ENCODE measurements at places on chromosomes 5 and 9.

GRCh38 chr9:16147726-16148125 is 594.9 kb downstream of the CCDC171 start:
- no peak for DNase-seq

GRCh38 chr9:79657891-79658290 is 86.1 kb downstream of the TLE4 start:
- no peak for DNase-seq

DNA sequence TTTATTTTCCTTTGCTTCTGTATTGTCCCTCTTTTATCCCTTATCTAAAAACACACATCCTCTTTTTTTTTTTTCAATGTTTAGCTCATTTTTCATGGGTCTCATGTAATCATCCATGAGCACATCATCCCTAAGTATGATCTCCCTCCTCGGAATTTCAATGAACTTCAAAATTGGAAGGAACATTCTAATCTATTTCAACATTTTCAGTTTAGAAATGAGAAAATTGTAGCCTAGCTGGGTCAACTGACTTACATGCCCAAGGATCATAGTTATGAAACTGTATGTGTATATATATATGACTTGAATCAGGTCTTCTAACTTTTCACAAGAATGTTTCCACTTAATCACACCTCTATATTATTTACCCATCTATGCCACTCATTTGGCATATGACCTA is 77.7 kb downstream of the TUSC1 start:
- DNase-seq, result no peak

- no peak for DNase-seq
These were observed 2.0 kb upstream of the MZB1 start for GRCh38 chr5:139391570-139392323.

GRCh38 chr9:83714329-83714728 is 6.6 kb upstream of the UBQLN1 start:
- no peak for DNase-seq

DNA sequence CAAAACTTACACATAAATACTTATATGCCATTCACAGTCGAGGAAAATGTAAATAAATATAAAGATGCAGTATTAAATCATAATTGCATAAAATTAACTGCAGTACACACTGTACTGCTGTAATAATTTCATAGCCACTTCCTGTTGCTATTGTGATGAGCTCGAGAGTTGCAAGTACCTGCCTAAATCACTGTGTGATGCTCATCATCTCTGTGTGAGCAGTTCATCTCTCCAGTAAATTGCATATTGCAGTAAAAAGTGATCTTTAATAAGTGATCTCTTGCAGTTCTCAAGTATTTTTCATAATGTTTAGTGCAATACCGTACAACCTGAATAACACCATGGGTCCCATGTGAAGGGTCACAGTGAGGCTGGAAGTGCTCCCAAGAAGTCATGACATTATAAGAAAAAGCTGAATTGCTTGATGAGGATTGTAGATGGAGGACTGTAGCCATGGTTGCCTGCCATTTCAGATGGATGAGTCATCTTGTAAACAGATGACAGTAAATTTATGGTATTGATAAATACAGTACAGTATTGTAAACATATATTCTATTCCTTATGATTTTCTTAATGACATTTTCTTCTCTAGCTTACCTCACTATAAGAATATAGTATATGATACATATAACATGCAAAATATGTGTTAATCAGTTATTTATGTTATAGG is 34.9 kb downstream of the SYK start:
- DNase-seq, result no peak

DNA sequence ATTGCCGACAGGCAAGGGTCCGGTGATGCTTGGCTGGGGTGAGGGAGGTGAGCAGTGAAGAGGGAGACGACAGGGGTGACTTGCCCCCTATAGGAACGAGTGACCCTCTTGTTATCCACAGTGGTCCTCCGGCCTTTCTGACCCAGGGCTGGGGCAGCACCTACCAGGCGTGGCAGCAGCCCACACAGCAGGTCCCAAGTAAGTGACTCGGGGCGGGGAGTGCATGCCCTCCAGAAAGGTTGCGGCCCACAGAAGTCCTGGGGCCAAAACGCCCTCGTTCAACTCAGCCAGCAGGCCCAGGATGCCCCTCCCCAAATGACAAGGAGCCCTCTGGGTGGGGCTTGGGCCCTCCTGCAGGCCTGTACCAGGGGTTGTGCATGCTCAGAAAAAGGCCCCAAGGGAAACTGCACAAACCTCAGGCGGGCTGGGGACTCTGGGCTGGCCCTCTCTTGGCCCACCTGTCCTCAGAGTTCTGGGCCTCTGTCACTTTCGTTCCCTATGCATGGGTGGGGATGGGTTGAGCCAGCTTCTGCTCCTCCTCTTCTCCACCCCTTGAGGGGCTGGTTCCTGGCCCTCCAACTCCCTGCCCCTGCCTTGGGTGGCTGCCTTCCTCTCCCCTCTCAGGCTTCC is 32.2 kb upstream of the PRDM12 start:
- DNase-seq, result no peak

DNA sequence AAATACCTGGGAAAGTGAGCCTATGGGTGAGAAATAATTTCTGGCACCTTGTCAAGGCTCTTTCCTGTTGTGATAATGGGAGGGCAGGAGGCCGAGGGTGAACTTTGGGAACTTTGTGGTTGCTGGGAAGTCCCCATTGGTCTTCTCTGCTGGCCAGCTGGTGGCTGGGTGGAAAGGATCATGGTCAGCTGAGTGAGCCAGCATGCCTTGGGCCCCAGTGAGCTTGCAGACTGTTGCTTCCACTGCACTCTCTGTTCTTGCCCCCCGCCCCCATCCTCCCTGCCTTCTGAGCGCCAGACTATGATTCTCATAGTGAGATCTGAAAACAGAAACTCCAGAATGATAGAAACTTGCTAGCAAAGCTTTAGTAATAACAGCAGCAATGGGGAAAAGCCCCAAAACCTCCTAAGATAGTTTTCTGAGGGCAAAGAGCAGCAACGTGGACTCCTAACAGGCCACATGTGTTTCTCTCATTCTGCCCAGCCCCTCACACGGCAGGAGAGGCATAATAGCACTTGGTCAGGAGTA is 139.2 kb upstream of the SMARCA2 start:
- no peak for DNase-seq

DNA sequence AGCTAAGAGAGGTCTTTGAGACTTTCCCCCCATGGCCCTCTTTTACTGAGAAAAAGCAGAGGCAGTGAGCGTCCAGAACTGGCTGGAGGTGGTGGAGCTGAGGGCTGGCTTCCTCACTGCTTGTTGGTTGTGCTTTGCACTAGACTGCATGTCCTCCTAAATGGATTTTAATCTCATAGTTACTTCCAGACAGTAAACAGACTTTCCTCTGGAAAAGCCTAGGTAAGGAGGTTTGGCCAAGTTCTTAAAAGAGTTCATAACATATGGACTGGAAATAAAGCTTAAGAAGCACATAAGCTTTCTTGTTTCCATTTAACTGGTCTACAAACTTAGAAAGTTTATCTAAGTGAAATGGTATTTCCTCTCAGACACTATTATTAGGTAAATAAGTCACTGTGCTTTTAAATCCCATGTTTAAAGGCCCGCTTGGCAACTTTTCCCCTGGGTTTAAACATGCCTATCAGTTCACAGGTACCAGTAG is 2.0 kb downstream of the ASPN start:
- no peak for DNase-seq

DNA sequence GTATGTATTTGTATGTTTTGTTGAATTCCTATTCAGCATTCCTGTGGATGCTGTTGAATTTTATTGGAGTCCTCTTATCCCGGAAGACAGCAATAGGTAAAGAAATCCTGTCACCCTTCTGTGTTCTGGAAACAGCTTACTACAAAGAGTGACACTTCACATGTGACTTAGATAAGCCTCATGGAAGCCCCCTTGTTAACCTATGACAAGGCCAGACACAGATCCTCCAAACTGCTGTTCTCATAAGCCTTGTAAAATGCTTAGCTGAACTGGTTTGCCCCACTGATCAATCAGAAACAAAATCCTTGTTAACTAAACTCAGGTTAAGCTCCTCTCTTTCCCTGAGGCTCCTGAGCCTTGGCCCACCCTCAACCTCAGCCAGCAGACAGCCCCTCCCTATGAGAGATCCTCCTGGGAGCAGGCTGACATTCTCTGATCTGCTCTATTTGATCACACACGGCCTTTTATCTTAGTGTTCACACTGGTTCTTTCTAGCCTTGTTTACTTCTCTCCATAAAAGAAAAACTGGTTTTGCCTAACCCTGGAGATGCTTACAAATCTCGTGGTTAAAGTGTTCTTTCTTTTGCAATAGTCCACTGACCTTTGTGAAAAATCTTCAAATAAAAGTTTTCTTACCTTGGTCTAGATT is 29.4 kb upstream of the ATP6V1G1 start:
- no peak for DNase-seq

- no peak for DNase-seq
These were observed 7.6 kb upstream of the FAM240B start for GRCh38 chr9:38727497-38728001.

- no peak for DNase-seq
These were observed 41.0 kb upstream of the GFPT2 start for GRCh38 chr5:180394031-180394636.

- no peak for DNase-seq
These were observed 58.1 kb downstream of the KLF4 start for GRCh38 chr9:107431461-107431860.

GRCh38 chr5:175579742-175580432 is 78.0 kb upstream of the HRH2 start:
- DNase-seq, result no peak

DNA sequence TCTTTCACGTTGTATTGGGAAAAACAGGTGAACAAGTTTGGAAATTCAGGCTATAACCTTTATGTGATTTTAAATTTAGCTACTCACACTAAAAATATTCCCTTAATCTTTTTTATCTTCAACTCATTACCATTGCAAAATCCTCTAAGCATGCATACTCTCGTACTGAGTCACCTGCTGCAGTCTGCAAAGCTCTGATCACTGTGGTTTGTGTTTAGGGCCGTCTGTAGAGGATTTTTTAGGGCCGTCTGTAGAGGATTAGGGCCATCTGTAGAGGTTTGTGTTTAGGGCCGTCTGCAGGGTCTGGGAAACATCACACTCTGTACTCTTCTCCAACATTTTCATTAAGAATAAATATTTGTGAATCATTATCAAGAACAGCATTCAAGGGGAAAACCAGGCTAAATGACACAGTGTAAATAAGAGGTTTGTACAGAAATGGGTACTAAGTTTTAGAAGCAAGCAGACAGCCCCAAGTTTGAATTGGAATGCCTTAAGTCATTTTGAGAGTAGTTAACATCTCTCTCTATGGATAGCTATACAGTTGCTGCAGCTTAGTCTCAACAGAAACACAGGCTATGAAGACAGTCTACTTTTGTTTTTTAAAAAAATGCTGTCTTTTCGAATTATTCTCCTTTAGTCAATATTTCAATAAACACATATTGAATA is 155.0 kb upstream of the TSLP start:
- no peak for DNase-seq

- DNase-seq, result no peak
These were observed 1.6 kb upstream of the PAIP2 start for GRCh38 chr5:139340051-139340450.

- no peak for DNase-seq
These were observed 52.3 kb downstream of the ARHGEF28 start for GRCh38 chr5:73678322-73678740.

DNA sequence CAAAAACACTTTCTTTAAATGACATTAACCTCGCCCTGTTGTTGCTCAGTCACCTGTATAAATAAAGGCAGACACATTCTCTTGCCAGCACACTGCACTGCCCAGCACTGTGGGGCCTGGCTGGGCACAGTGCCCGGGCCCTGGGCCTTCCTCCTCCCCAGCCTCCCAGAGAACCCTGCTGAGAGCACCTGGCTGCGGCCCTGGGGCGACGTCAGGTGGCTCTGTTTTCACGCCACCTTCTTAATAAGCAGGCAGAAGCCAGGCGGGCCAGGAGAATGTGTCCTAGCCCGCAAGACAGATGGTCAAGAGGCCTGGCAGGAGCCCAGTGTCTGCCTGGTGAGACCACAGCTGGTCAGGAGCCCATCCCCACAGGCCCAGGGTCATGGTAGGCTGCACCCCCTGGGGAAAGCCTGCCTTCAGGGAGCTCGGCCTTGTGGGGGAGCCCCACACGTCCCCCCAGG is 8.2 kb upstream of the AGPAT2 start:
- no peak for DNase-seq

DNA sequence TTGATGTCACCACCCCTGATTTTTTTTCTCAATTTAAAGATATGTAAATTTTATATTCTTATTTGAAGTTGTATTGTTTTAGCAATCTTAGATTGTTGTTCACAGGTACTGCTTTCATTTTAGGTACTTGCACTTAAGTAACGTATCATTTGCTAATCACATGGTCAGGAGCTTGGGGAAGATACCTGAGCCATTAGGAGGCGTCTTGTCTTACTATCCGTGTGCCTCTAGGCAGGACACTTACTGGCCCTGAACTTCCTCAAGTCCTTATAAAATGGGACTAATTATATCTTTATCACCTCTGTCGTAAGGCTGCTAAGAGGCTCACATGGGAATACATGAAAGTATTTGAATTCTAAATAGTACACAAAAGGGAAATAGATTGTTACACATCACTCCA is 18.5 kb downstream of the ZSWIM6 start:
- no peak for DNase-seq

- no peak for DNase-seq
These were observed 2.1 kb downstream of the ZDHHC21 start for GRCh38 chr9:14690948-14691730.

GRCh38 chr5:110965773-110966581 is 105.5 kb upstream of the TSLP start:
- no peak for DNase-seq

DNA sequence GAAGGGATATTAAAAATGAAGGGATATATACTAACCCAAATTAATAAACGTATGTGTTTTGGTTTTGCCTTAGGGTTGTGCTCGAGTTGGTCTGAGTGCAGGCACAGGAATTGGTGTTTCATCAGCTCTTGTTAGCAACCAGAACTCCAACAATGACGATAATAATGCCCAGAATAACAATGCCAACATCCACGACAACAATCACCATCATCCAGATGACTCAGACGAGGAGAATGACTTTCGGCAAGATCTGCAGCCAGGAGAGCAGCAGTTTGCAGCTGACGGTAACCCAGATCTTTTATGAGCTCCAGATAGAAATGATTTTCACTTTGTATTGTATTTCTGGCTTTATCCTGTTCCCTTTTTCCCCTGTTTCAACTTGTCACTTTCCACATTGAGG is 33.2 kb downstream of the FBXO38 start:
- no peak for DNase-seq
